ENCODE measurements at places on chromosomes 3 and 15. TPM values are rescaled to one million over a fixed set of nuclear protein-coding genes. Genes with fewer than 3 reads are reported as not detected.

DNA sequence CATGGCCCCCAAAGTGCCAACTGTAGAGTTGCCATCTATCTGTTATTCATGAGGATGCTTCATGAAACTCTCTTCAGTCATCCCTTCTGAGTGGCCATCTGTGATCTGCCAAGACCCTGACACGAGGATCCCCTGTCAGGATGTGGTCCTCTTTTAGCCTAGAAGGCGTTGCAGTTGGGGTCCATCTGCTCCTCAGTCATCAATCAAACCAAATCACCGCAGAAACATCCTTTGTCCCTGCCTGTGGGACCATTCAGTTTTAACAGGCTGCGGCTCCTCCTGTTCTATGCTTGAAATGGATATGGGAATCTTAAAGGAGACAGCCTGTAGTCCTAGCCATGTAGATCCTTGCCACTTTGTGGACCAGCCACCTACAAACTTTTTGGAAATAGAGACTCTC lies 5.9 kb upstream of the RPS27L start:
- no peak for DNase-seq

DNA sequence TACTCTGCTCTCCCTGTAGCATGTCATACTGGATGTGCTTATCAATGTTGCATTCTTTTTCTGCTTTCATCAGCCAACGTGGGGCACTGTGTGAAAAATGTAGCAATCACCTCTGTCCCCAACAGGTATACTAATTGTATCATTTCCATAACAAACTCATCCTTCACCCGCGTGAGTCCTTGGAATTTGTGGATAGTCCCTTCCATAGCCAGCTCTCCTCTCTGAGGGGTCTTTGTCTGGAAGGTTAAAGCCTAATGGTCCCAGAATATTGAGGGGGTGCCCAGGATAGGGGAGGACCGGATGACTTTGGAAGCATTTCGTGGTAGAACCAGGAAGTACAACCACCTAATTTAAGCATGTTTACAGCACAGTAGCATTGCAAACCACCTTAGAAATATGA lies 124.6 kb downstream of the FOXB1 start:
- DNase-seq, result no peak

DNA sequence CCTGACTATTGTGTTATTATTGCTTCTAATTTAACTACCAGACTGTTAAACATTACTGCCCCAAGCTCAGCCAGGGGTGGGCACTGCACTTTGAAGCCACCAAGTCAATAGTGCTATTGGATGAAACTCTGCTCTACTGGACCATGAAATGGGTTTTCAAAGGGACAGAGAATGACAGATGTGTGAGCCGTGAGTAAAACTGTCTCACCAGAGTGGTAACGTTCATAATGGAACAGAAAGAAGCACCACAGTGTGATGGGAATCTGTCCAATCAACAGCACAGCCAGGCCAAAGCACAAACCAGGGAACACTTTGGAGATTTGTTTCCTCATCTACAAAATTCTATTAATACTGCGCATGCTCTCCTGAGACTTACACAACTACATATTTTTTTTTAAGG lies 171.8 kb upstream of the LPP start:
- peak; percentile 75 for DNase-seq

LSAMP gene
- total RNA-seq, result not detected

GATA2 gene
- not detected for total RNA-seq

Data from Karpas-422 (cell line).